Forelimb muscle (tissue), 1 donor: ENCODE measurements at places on chromosomes 11 and 22.

- DNase-seq: no peak
Observed at GRCh38 chr22:44454113-44454769, 43.8 kb downstream of the RTL6 start.

DNA sequence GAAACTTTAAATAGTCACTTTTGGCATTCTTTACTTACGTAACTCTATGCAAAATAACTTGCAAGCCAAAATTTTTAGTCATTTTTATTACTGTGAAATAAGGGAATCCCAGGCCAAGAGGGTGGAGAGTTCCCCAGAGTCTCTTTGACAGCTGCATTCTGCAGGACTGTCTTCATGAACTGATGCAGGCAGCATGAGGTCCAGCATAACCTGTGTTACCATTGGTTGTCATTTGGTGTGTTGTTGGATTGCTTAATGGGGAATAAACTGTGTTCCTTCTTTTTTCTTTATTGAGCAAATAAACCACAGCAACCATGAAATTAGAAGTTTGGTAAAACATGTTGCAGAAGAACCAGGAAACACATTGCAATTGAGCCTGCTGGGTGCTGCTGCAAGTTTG, 24.6 kb downstream of the MMP27 start:
- DNase-seq: peak; percentile 55

- no peak for DNase-seq
Observed at GRCh38 chr11:85263328-85263727, 363.8 kb downstream of the DLG2 start.

DNA sequence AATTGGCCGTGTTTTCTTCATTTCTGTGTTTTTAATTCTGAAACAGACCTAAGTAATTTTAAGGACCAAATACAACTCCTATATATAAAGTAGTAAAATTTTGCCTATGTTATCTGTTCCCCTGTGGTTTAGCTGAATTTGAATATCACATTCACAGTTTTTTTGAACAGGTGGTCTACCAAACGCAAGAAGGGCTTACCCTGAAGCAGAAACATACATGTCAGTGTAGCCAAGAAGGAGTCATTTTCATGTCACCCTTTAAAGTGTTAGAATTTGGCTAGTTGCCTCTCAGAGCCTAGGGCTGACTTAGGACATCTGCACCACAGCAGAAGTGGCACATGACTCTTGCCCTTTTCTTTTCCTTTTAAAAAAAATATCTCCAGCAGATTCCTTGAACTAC, 34.3 kb downstream of the MYBPC3 start:
- DNase-seq: no peak

DNA sequence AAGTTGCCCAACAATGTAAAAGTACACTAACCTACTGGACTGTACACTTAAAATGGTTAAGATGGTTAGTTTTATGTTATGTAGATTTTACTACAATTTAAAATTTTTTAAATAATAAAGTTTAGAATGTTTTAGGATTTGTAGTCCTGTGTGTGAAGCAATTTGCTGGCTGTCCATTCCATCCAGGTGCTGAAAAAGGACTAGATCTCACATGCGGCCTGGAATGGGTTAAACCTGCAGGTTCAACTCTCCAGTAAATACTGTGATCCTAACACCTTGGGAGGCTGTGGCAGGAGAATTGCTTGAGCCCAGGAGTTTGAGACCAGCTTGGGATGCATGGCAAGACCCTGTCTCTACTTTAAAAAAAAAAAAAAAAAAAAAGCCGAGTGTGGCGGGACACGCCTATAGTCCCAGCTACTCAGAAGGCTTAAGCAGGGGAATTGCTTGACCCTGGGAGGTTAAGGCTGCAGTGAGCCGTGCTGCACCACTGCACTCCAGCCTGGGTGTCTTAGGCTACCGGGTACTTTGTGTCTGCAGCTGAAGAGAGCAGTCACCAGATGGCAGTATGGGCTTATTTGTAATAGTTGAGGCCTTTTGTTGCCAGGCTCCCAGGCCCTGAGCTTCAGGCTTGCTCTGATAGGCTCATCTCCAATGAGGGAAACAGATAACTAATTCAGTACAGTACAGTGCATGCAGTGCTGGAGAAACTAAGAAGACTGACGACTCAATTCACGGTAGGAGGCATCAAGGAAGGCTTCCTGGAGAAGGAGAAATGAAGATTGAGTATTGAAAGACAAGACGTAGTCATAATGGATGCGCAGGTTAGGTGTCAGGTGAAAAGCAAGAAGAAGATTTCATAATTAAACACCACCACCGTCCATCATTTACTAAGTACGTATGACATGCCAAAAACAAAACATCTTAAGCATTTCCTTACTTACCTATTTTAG, 64.7 kb upstream of the ASPHD2 start:
- DNase-seq: peak; percentile 35

DNA sequence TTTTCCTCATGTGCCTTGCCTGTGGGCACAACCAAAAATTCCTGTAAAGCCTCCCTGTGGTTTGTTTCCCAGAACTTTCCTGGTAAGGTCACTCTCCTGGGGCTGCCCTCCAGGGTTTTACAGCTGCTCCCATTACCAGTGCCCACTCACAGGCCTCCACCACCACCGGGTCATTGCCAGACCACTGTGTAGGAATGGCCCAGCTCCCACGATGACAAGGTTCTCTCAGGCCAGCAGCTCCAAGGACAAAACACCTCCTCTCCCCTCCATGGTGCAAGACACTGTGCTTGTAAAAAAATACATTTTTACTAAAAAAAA, 96.1 kb upstream of the AKIP1 start:
- no peak for DNase-seq

GRCh38 chr11:45527898-45528297, 137.5 kb downstream of the CHST1 start:
- DNase-seq: no peak

DNA sequence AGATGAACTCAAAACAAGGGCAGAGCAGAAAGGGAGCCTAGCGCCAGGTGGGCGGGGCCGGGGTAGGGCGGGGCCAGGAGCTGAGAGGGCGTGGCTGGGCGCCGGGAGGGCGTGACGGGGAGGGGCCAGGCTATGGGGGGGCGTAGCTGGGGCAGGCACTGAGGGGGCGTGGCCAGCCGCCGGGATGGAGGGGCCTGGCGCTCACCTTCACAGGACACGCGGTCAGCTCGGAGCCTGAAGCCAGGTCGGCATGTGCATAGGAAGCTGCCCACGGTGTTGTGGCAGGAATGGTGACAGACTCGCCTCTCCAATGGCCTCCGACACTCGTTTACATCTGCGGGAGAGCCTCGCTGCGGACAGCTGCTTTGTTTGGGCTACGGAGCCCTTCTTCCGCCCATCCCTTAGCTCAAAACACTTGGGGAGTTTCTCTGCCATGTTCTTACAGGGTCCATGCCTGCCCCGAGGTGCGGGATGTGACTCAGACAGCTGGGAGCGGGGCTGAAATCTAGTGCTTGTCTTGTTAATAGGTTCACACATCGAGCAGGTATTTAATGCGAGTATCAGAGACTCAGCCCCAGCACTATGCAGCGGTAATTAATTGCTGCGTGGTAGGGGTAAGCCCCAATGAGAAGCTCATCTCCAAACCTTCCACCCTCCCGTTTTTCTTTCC, 13.4 kb downstream of the VWCE start:
- DNase-seq: no peak

DNA sequence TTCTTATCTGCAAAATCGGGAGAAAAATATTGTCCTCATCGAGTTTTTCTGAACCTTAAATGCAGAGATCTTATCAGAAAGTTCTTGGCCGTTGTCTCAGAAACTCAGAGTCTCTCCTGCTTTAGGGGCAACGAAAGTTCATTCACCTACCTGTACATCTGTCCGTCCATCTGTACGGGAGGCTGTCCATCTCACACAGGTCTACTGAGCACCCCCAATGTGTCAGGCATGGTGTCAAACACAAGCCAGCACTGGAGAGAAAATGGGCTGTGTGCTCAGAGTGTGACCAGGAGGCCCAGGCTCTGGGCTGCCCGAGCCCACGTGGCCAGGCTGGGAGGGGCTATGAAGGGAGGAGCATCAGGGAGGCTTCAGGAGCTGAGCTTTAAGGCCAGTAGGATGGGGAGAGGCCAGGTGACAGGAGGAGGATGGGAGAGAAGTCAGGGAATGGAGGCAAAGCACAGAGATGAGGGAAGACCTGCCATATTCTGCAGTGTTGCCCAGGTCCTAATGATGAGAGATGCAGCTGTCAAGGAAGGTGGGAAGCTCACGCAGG, 62.4 kb upstream of the MYEOV start:
- no peak for DNase-seq

DNA sequence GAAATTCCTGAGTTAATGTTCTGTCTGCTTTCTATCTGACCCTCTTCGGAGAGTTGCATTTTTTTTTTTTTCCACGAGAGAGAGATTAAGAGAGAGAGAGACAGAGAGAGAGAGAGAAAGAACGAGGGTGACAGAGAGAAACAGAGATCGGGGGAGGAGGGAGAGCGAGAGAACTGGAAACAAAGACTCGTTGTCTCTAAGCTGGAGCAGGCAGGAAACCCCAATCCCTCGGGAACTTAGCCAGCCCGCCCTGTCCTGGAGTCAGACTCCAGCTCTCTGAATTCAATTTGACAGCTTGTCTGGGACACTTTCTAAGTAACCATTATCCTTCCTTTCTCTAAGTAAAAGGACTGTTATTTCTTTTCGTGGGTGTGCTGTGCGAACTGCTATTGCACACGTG, 76.9 kb downstream of the KCNJ1 start:
- DNase-seq: peak; percentile 11

- DNase-seq: no peak
Observed at GRCh38 chr22:36528341-36528740, 625 bp downstream of the EIF3D start.

DNA sequence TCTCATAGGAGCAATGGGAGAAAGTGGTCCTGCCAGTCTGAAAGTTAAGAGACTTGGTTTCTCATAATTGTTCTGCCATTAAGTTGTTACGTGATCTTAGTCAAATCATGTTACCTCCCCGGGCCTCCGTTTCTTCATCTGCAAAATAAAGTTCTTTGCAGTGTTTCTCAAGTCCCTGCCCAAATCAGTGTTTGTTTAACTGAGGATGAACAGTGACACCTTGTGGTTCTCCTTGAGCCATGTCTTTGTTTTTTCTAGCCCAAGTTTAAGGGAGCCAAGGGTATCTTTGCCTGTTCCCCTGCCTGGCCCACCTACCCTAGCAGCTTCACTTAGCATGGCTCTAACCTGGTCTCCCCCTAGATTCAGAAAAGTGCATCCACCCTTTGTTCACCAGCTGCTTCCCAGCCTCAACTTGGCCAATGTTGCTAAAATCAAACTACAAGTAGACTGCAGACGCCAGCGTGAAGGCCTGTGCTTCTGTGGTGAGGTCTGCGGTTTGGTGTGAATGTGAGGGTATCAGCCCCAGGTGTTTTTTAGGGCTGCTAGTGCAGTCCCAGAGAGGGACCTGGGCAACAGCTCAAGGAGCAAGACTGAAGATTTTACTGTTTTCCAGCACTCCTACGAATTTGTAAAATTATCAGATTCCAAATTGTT, 35.5 kb downstream of the FZD4 start:
- no peak for DNase-seq

DNA sequence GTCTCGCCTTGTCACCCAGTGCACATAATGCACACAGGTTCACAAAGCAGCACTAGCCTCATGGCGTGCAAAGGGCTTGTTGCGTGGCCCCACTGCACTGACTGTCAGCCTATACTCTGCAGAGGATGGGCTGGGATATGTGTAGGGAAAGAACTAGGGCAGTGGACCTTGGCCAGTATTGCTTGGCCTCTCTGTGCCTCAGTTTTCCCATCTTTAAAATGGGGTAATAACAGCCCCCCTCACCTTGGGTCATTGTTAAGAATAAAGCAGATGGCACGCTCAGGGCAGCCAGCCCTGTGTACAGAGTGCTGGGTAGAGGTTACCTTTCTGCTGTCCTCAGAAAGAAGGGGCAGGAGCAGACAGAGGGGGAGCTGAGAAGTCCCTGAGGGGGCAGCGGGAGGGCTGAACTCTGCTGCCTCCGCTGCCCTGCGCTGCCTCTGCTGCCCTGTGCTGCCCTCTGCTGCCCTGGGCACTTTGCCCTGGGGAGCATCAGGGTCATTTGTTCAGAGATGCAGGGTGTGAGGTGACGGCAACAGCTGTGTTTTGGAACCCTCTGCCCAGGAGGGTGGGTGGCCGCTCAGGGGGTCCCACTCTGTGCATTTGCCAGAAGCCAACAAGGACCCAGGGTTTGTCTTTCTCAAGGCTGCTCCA, 71.2 kb downstream of the CACNA1I start:
- no peak for DNase-seq

- no peak for DNase-seq
Observed at GRCh38 chr11:104024572-104024971, 11.9 kb upstream of the DDI1 start.

DNA sequence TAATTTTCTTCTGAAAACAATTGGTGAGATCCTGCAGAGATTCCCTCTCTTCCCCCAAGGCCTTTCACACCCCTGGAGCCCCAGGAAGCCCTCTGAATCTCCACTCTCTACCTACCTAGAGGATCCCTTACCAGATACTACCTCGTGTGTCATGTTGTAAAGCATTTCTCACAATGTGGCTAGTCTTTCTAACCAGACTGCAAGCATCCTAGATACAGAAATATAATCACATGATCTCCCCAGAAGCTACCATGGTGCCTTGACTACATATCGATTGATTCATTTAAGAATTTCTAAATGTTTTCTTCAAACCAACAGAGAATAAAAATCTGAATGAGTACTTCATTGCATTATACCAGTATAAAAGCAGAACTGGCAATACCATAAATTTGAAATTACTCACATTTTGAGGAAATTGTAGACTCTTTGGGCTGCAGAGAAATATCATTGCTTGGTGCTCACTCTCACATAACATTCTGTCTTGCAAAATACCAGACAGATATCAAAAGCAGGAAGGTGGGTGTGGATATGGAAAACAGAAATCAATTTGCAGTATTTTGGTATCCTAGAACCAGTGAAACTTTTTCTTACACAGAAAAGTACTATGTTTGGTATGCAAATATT, 113.5 kb downstream of the MAML2 start:
- DNase-seq: no peak

DNA sequence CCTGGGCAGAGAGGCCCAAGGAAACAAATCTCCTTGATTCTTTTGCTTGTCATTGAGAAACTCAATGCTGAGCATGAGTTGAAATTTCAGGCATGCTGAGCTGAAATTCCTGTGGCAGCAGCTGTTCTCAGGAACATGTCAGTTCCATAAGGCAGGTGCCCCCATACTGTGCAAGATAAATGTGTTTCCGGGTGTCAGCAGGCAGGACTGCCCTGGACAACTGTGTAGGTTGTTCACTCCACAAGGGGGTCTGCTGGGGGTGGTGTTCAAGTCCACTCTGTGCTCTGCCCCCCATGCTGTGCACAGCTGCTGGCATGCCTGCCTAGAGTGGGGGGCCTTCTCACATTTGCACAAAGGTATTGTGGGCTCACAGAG, 133.7 kb downstream of the CTTN start:
- no peak for DNase-seq
